Activated T-cell treated with anti-CD3 and anti-CD28 coated beads, Interleukin-2, amount 50 U/mL, for 4 hours (primary cell): ENCODE measurements at places on chromosomes 11 and 22.

GRCh38 chr22:37164505-37164887, 14.8 kb upstream of the IL2RB start:
- no peak for DNase-seq

DNA sequence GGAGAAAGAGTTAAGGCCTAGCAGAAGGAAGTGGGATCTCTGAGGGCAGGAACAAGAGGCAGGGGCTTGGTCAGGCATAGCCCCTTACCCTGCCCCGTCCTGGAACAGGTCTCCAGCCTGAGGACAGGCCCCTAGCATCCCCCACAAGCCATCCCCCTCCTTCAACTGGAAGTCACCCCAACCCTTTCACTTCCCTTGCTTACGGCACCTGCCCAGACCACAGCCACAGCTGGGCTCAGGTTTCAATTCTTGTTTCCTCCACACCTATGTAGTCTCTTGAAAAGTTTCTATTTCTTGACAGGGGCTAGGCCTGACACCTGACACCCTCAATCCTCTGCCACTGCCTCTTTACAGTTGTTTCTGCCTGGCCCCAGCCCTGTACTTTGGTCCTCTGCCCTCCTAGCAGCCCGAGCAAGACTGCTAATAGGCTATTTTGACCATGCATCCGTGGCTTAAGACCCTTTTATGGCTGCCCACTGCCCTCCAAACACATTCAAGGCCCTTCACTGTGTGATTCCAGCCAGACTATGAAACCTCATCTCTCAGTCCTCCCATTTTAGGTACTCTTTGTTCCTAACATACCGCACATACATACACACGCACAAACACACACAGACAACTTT, 10.9 kb upstream of the FCHSD2 start:
- no peak for DNase-seq

DNA sequence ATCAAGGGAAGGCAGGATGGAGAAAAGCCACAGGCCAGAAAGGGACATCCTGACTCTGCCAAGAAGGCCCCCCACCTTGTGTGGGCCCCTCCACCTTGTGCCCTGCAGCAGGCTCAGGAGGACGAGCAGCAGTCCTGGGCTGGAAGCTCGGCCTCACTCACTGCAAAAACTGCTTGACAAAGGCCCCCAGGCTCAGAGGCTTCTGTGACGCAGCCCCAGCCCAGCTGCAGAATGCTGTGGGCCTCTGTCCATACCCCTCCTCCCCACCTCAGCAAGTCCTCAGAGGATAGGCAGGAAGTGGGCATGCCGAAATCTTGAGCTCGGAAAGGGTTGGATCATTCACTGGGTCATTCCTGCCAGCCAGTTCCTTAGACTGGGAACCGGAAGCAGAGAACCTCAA, 61.9 kb downstream of the NRXN2 start:
- no peak for DNase-seq

DNA sequence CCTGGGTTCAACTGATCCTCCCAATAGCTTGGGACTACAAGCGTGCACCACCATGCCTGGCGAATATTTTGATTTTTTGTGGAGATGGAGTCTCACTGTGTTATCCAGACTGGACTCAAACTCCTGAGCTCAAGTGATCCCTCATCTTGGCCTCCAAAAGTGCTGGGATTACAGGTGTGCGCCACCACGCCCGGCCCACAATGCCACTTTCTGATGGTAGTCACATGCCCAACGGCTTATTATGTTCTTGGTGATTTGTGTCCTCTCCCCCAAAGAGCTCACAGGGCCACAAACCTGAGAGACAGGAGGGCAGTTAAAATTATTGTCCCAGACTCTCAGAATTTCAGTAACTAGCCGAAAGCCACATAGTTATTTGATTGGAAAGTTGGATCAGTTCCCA, 9.6 kb downstream of the GRIK4 start:
- DNase-seq: no peak

DNA sequence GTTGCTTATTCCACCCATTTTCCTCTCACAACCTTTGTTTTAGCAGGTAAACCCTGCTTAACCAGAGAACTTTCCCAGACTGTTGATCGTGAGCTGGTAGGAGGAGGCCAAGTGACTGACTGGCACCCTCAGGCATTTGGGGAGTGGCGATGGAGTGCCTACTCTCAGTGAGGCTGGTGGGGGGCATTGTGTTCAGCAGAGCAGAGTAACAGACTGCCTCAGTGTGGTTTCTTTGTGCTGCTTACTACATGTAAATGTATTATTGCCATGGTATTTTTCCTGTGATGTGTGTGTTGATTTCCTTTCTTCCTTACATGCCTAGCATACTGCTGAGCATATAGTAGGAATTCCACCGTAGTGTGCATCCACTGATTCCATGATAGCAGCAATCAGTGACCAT, 2.6 kb downstream of the MARK2 start:
- no peak for DNase-seq

DNA sequence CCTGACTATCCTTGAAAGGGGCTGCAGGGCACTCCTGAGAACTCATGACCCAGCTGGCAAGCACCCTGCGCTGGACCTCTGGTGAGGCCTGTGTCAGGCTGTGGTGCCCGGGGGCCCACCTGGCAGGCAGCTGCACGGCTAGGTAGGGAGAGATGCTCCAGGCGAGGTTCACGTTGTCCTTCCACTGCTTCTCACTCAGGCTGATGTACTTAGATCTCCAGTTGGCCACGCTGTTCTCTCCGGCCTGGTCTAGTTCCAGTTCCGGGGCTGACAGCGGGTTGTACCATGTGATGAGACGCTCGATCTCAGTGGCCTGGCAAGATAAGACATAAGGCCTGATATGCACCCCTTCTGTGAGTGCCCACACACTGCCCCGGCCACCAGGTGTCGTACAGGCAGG, 44.7 kb upstream of the SERPIND1 start:
- DNase-seq: no peak

- no peak for DNase-seq
These were observed 5.5 kb upstream of the KCNJ1 start for GRCh38 chr11:128872594-128872993.

DNA sequence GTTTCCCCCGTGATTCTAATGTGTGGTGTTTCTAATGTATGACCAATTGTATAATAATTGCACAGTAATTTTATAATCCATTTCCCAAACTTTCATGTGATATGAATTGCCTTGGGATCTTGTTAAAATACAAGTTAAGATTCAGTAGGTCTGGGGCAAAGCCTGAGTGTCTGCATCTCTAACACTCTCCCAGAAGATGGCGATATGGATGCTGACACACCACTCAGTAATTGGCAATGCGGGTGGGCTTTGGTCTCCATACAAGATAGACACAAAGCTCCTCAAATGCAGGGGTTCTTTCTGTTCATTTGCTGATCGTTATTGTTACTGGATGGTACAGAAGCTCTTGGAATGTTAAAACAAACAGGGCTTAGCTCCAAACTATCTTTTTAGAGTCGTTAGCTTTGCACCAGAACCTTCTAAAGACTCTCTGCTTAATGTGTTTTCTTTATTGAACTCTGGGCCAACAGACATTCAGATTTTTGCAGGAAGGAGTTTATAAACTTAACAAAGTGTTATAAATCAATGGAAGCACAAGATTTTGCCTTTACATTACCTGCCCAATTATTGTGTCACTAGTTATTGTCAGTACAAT, 45.4 kb upstream of the ANO3 start:
- no peak for DNase-seq

DNA sequence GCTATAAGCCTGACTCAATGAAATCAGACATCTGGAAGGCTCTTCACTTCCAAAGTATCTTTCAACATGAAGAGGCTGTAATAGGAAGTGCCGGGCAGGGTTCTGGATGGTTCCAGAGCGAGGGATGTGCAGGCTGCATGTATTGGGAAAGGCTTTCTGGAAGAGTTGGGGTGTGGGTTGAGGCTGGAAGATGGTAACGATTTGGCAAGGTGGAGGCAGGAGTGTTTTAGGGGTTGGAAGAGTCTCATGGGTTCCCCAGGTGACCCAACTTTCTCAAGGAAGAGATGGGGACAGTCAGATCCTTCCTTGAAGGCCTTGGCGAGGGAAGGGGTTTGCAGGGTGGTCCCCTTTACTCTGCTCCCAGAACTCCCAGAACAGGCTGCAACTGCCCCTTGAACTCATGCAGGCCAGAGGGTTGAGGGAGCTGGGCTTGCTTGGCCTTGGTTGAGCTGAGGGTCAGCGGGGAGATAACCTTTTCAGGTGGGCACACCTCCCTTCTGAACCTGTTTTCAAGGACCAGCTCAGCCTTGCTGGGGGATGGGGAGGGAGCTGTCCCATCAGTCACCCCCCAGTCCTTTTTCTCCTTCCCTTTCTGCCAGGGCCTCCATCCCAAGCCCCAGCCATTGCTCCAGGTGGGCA, 9.4 kb upstream of the POU2F3 start:
- DNase-seq: no peak

DNA sequence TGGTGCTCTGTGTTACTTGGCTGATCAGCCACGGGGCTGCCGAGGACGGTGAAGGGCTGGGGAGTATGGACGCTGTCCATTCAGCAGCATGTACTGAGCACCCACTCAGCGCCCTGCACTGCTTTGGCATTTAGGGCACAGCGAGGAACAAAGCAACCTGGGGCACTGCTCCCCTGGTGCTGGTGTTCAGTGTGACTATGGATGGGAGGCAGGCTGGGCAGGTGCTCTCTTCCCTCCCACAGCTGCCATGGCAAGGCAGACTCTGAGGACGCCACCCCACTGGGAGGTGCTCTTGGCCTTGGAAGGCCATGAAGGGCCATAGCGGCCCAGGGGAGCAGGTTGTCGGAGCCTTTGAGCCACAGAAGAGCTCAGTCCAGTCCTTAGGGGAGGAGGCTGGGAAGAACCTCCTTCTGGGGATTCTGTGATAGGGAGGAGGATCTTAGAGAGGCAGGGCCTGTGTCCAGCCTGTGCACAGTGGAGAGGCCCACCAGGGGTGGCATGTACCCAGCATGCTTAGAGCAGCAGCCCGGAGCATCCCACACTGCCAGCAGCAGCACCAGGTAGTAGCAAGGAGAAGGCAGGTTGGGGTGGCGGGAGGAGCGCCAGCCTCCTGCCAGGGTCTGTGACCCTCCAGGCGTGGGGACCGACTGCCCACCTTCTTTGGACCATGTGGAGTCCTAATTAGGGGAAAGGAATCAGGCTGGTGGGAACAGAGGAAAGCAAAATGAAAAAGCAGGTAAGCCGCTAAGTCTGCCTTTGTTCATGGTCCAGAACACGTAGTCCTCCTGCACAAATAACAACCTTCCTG, 141.8 kb downstream of the MPPED1 start:
- DNase-seq: no peak
